ENCODE measurements at places on chromosomes 2 and 18.

- DNase-seq = no peak
These were observed 787.9 kb upstream of the FANCL start for GRCh38 chr2:59029058-59029457.

GRCh38 chr2:232473467-232473890 is 14.2 kb downstream of the ECEL1 start:
- DNase-seq = no peak

DNA sequence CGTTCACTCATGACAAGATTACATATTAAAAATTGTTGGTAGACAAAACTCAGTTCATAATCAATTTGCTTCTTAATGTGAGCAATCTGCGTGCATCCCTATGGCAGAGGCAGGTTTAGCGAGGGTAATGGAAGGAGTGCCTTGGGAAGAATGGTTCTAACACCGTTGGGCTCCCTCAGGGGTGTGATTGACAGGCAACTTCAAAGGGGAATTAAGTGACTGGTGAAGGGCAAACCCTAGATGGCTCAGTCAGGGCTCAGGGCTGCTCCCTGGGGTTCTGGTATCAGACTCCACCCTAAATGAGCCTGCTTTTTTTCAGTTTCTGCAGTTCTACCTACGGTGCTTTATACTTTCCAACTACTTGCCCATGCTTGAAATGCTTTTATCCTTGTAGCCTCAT is 419.5 kb upstream of the CELF4 start:
- DNase-seq = no peak

- DNase-seq = no peak
These were observed 30.1 kb upstream of the GTF2A1L start for GRCh38 chr2:48587560-48587959.

- DNase-seq = no peak
These were observed 164.1 kb upstream of the BOD1L2 start for GRCh38 chr18:56982766-56983165.

Measured in fibroblast of skin of left quadriceps (primary cell).